Stimulated activated naive CD4-positive, alpha-beta T cell (primary cell): ENCODE measurements at places on chromosomes 12 and 14.

DNA sequence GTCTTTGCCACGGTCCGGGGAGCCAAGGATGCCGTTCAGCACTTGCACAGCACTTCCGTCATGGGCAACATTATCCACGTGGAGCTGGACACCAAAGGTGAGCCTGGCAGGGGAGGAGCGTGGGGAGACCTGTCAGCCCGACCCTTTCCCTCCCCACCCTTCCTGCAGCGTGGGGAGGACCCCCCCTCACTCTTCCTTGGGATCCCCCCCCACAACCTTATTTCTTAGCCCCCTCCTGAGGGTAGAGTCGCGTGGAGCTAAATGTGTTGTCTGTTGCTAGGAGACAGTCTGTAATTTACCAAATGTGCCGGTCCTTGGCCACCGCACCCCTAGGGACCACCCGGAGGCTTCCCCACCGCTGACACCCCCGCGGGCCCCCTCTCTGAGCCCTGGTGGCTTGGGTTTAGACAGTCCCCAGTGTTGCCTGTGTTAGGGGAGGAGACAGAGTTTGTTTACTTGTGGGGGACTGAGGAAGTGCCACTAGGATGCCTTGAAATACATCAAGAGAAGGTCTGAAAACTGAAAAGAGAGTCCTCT lies 2.3 kb downstream of the SETD1B start:
- no peak for DNase-seq

DNA sequence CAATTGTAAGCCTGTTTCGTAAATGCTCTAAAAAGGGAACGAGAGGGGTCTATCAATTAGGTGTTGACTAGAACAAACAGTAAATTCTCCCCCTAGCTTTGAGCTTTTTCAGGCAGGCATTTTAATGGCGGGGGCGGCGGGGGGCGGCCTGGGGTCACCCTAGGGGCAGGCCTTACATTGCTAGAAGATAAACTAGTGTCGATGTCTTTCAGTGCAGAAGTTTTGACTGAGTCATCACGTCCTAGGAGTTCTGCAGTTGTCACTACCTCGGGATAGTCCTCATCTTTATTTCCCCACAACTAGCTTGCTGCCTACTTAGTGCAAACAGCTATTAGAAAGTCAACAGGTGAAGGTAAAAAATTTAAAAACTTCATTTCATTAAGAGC lies 1.6 kb downstream of the ATP6V1D start:
- DNase-seq, result no peak

DNA sequence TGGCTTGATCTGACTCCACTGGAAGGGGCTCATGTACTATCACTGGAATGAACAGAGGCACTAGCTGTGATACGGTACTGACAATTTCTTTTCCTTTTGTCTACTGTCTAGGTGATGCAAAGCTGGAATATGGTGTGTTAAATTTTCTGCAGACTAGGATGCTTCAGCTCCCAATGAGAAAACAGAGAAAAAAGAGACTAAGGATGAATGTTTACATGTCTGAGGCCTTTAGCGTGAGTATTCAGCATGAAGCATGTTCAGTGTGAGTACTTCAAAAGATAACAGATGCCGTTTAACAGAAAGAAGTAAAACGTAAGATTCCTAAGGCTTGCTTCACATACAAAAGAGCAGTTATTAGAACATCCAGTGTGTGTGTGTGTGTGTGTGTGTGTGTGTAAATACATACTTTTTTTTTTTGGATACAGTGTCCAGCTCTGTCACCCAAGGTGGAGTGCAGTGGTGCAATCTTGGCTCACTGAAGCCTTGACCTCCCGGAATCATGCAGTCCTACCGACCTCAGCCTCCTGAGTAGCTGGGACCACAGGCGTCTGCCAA lies 92.3 kb upstream of the FERMT2 start:
- no peak for DNase-seq

GRCh38 chr14:33040372-33041140 lies 101.9 kb downstream of the NPAS3 start:
- DNase-seq, result no peak

DNA sequence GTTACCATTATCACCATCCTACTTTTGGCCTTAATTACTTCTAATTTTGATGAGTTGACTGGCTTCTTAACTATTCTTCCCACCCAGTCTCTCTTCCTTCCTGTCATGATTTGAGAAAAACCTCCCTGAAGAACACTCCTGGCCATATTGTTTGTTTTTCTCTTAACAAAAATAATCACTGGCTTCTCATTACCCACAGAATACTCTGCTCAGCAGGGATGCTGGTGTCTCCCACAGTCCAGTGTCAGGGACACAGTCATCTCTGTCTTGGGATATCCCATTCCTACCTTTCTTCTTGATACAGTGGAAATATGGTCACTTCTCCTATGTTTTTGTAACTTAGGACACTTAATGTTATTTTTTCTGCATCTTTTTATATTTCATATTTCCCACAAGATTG lies 103.7 kb downstream of the SRGAP1 start:
- no peak for DNase-seq

- DNase-seq, result no peak
These were observed 81.6 kb downstream of the ADGRD1 start for GRCh38 chr12:131035245-131035681.

- no peak for DNase-seq
These were observed 139.8 kb upstream of the PWP1 start for GRCh38 chr12:107545737-107546353.

DNA sequence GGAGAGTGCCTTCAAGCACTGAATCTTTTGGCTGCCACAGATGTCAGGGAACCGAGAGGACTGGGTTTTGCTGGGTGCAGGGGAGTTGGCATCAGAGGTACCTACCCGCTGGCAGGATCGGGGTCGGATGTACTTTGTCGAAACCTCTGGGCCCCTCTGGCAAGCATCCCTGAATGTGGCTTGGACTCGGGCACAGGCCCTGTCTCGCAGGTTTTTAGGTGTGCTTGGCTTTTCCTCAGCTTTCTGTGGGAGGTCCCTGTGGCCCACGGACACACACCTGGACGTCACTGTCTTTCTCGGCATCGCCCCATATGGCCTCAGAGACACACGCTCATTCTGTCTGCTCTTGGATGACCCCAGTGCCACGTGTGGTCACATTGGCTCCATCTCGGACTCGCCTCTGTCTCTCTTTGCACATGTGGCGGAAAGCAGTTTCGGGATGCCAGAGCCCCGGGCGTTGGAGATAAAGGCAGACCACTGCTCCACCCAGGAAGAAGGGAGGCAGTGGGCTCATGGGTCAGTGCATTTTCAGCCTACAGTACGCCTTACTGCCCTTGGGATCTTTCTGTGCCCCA lies 769.6 kb upstream of the ALG10B start:
- no peak for DNase-seq

- no peak for DNase-seq
These were observed 5.6 kb downstream of the TNFRSF1A start for GRCh38 chr12:6336079-6336888.

- no peak for DNase-seq
These were observed 154.9 kb upstream of the PELI2 start for GRCh38 chr14:55963295-55963694.

- no peak for DNase-seq
These were observed 189.2 kb upstream of the MGAT4C start for GRCh38 chr12:86445356-86445755.

GRCh38 chr12:131749618-131750315 lies 38.9 kb downstream of the SFSWAP start:
- no peak for DNase-seq

DNA sequence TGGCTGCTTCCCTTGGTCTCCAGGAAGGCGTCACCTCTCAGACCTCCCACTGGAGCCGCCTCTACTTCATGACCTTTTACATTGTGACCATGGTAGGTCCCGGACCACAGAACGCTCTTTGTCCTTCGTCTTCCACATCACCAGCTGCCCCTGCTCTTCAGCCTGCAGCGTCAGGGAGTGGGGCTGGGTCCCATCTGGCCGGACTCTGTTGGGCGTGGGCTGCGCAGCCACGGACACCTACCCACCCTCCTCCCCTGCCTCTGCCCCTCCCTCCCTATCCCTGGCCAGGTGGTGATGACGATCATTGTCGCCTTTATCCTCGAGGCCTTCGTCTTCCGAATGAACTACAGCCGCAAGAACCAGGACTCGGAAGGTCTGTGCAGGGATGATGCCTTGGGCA lies 43.3 kb downstream of the SLC8B1 start:
- DNase-seq, result no peak

DNA sequence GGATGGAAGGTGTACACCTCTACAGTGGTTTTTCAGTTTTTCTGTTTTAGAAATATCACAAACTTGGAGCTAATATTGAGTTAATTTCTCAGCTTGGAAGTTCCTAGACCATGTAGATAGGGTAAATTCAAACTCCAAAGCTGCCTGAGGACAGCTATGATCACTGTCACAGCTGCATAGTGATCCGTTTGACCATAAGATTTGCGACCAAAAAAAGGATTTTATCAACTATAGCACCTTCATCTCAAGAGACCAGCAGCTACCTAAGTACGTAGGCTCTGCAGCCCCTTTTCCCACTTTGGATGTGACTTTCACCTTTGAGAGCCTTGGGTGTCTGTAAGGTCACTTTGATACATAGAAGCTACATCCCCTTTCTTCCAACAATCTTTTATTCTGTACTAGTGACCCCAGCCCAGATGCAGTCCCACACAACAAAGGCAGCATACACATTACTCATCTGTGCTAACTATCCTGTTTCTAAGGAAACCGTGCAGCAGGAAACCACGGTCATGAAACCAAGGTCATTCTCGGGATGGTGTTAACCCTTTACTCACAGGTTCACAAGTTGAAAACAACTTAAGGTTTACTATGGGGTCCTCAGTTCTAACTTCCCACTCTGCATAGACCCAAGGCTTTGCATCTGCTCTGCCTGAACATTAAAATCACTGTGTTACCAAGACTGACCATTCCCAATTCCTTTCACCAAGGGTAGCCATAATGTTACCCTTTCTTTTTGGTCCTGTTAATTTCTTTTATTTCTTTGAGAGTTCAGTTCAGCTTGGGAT lies 75.4 kb downstream of the IFT81 start:
- no peak for DNase-seq

- no peak for DNase-seq
These were observed 377.5 kb downstream of the ALG10 start for GRCh38 chr12:34399631-34400410.

DNA sequence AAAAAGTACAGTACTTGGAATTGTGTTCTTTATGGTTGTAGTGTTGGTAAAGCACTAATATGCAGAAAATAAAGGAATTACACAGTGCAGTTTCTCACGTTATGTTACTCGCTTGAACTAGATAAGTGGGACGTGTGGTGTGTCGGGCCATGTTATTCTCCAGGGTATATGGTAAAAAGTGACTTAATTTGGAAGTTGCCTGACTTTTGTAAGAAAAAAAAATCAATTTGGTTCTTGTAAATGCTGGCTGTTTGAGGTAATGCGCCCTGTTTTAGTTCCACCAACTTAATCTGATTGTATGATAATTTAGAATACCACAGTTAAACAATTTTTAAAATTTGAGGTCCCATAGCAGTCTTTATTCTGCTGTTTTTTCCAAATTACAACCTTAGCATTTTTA lies 4.1 kb downstream of the ARF6 start:
- no peak for DNase-seq

- no peak for DNase-seq
These were observed 217.8 kb upstream of the EGLN3 start for GRCh38 chr14:34168656-34169055.

GRCh38 chr12:46127656-46128055 lies 137.3 kb upstream of the SCAF11 start:
- no peak for DNase-seq

- DNase-seq, result no peak
These were observed 65.7 kb downstream of the MON2 start for GRCh38 chr12:62532333-62532732.

DNA sequence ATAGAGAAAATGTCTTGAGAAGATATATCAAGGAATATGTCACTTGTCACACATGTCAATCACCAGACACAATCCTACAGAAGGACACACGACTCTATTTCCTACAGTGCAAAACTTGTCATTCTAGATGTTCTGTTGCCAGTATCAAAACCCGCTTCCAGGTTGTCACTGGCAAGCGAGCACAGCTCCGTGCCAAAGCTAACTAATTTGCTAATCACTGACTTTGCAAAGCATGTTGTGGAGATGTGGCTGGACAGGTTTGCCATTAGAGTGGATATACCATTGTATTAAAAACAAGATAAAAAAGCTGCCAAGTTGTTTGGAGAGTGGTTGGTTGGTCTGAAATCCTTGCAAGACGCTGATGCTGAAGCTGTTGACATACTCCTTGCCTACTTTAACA lies 7.9 kb upstream of the SGPP1 start:
- DNase-seq, result no peak

DNA sequence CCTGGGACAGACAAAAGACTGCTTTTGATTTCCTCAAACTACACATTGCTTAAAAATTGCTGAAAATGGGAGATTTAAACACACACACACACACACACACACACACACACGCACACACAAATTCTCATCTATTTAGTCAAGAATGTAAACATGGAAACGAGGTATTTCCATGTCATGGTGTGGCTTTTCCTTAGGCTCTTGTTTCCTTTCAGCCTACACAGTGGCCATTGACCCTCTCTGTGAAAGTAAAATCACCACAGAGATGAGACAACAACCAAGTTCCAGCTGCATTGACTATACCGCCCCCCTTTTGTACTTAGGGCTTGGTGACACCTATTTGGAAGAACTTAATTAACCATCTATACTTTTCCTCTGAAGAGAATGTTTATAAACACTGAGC lies 41.9 kb downstream of the TTC8 start:
- no peak for DNase-seq

- no peak for DNase-seq
These were observed 1.7 kb downstream of the HSPA2 start for GRCh38 chr14:64541972-64542835.

DNA sequence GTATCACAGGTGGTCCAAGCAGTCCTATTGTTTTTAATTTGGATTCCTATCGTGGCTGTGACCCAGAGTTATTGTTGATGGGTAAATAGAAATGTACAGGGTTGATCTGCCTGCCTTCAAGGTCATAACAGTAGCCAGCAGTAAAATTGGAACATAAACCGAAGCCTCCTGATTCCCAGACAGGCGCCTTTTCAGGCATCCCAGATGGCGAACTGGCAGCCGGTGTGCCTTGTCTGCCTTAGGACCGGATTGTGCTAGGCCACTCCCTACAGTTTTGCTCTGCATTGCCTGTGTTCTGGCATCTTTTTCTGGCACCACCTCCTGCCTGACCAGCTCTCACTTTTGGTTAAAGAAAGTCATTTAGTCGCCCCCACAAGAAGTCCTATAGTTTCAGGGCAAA lies 22.2 kb downstream of the TMEM117 start:
- DNase-seq, result no peak

DNA sequence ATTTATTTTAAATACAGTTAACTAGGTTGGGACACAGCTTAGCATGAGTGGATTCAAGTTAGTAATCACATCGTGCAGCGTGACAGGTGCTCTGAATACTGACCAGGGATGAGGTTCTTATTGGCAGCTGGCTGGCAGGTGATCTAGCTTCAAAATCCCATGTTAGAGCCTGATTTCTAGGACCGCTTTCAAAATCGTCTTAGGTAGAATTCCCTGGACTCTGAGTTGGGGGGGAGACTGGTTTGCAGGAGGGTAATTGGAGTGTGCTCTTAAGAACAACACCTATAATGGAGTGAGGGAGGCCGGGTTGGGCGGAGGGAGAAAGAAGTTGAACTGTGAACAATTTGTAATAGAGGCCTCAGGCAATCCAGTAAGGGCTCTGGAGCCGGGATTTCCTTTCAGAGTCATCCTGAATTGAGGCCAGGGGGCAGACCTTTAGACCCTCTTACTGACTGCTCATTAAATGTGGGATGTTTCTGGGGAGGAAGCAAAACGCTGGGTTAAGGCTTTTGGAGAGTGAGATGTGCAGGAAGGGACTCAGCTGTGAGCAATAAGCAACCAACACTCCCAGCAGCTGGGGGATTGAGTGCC lies 874 bp upstream of the YARS2 start:
- no peak for DNase-seq
